ENCODE measurements at places on chromosomes 3 and 15. TPM values are rescaled to one million over a fixed set of nuclear protein-coding genes. Genes with fewer than 3 reads are reported as not detected.

TMC3 gene
- not detected for total RNA-seq

CHRD gene
- 0.15 TPM for total RNA-seq

GREM1 gene
- 0.32 TPM for total RNA-seq

GOLGA8M gene
- total RNA-seq, result 1.9 TPM

SIDT1 gene
- total RNA-seq, result 0.32 TPM

SNTN gene
- not detected for total RNA-seq

TMEM266 gene
- total RNA-seq, result under 0.01 TPM

GPR62 gene
- total RNA-seq, result under 0.01 TPM

CISH gene
- 0.15 TPM for total RNA-seq

GNAT1 gene
- not detected for total RNA-seq

BLM gene
- 7.3 TPM for total RNA-seq

ENTPD3 gene
- total RNA-seq, result not detected

IMPG2 gene
- 0.61 TPM for total RNA-seq

Data from epithelial cell of umbilical artery (primary cell).